Hematopoietic multipotent progenitor cell treated with erythropoietin and hydrocortisone succinate and interleukin-3 and kit ligand, for 17 days (in vitro differentiated cells): ENCODE measurements at places on chromosomes 4 and X.
A peak's percentile ranks its signal among the peaks of the same experiment; 100 is the strongest.

DNA sequence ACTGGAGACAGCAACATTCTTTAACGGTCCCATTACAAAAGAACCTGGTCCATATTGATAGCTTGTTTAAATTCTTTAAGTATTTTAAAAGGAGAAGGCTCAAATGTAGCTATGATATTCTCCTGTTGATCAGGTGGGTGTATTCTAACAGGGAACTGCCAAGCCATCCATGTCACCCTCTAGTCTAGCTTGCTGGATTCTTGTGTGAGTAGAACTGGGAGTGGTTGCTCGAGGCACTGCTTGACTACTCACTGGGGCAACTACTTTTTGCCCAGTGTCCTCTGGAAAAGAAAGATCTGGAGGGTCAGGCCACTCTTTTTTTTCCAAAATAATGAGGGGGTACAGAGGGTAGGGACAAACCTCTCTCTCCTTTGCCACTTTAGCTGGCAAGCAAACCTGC, 155.1 kb downstream of the ZNF518B start:
- DNase-seq, result no peak

DNA sequence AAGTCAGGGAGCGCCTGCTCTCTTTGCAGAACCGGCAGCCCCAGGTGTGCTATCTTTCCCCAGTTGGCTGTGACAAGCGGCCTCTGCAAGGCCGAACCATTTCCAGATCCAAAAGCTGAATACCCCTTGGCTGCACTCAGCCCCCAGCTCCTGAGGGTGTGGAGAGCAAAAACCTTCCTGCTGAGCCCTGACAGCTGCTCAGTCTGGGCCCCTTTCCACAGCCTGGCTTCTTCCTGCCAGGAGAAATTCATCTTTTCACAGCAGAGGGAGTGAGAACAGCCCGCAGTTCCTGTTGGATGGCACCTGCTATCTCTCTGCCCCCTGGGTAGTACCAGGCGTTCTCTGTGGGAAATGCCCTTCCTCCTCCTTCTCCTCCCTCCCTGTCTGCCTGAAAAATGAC, 78.4 kb downstream of the DRD5 start:
- DNase-seq, result no peak

GRCh38 chrX:56764153-56764974, 35.3 kb downstream of the NBDY start:
- peak; percentile 62 for DNase-seq

- no peak for DNase-seq
Observed at GRCh38 chr4:147927377-147928137, 195.7 kb downstream of the ARHGAP10 start.

GRCh38 chr4:77308843-77309242, 151.8 kb downstream of the CCNG2 start:
- peak; percentile 15 for DNase-seq

GRCh38 chr4:106315476-106315967, 487 bp downstream of the TBCK start:
- no peak for DNase-seq

- no peak for DNase-seq
Observed at GRCh38 chr4:135269125-135269890, 1067.7 kb upstream of the PABPC4L start.

DNA sequence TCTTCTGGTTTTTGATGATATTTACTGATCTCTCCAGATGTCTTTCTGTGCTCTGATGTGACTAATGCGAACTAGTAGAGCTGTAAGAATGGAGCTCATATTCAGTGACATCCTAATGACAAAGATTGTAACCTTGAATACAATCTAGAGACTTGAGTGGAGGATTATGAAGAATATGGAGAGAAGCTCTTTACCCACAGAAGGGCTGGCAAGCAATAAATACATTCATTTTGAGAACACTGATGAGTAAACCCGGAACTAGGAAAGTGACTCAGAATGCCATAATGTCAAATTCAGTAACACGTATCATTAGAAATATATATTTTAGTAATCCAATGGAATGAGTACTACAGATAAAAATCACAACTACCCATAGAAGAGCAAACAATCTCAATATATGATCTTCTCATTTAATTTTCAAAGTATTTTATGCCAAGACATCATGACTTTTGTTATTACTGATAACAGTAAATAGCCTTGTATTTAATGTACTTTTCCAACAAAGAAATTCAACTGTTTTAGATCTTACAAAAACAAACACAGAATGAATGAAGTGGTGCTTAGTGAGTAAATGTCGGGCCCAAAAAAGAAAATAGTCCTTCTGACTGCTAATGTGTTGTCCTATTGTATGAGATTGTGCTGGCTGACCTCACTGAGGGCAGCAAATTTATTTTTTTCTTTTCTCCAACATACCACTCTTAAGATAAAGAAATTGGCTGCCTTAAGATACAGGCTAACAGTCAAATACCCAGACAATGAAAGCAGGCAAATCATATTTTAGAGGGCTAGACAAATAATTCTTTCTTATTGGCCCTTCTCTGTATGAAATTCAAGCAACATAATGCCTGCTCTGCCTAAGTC, 49.2 kb upstream of the HDAC8 start:
- no peak for DNase-seq

DNA sequence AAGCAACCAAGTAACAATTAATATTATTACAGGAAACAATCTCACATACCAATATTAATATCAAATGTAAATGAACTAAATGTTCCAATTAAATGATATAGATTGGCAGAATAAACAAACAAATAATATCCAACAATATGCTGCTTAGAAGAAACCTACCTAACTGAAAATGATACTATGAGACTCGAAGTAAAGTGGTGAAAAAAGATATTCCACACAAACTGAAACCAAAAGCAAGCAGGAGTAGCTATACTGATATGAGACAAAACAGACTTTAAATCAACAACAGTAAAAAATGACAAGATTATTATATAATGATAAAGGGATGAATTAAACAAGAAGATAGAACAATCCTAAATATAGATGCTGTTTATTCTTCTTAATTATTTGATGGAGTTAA, 140.1 kb downstream of the SPANXN4 start:
- no peak for DNase-seq

- DNase-seq, result no peak
Observed at GRCh38 chrX:13864264-13864663, 47.4 kb upstream of the GPM6B start.

DNA sequence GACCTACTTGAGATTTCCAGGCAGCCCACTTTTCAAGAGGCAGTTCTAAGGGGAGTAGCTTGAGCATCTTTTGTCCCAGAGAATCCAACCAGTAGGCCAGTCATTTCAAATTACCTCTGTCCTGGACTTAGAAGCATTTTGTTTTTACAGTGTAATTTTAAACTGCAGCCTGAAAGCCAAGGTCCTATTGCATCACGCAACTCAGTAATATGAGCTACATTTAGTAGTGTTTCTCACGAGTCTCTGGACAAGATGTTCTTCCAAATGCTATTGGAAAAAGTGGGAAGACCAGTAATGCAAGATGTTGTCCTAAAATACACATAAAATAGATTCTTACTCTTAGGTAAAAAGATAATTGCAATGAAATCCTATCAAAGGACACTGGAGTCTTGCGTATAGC, 182.5 kb upstream of the ARX start:
- DNase-seq, result no peak

DNA sequence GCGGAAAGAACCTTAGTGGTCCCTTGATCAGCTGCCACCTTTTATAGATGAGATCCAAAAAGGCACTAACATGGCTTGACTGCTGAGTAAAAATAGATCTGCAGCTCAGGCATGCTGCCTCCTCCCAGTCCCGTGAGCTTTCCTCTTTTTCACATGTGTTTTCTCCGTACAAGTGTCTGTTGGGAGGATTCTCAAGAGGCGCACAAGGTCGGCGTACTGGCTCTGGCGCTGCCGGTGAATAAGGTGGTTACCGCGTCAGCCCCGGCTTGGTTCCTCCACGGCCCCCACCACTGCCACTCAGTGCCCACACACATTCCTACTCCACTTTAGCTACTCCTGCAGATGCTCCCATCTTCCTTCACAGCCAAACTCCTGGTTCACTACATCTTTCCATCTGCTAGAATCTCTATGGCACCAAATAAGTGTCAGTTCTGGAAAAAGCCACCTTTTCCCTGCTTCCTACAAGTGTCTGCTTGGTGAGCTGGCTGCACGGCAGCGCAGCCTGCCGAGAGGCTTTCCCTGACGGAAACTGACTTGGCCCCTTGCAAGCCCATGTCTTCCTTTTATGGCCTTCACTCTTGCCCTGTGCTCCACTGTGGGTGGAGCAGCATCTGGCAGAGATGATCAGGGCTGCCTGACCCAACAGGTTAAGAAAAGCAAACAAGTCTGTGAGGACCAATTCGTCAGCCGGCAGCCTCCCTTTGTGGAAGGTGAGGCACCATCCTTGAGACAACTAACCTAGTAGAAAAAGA, 99.8 kb downstream of the KLHL8 start:
- DNase-seq, result no peak

DNA sequence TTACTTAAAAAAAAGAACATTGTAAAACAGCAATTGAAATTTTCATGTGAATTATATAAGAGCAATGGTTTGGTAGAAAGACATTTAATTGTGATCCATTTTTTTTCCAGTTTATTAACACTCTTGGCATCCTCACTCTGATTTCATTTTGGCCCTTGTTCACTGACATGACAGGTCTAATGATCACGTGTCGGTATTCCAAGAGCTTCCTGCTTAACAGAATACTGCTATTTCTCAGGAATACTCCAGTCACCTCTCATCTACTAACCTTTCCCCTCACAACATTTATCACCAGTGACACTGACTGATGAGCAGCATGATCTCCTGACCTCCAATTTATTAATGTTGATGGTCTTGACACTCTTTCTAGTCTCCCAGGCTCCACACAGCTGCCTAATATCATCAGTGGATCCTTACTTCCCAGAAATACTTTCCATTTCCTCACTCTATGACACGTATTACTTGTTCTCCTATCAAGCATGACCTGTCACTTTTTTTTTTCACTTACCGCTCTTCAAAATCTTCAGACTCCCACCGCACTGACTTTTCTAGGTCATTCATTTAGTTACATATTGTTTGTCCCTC, 847.8 kb upstream of the SLIT2 start:
- DNase-seq, result no peak

- no peak for DNase-seq
Observed at GRCh38 chr4:172050911-172051310, 237.7 kb downstream of the GALNTL6 start.

GRCh38 chrX:21933077-21933476, 7.4 kb upstream of the SMS start:
- no peak for DNase-seq

GRCh38 chr4:121648516-121648915, 48.3 kb downstream of the ANXA5 start:
- no peak for DNase-seq

- no peak for DNase-seq
Observed at GRCh38 chr4:176307666-176307930, 12.2 kb upstream of the SPCS3 start.

GRCh38 chrX:9824554-9824953, 38.3 kb downstream of the SHROOM2 start:
- no peak for DNase-seq

DNA sequence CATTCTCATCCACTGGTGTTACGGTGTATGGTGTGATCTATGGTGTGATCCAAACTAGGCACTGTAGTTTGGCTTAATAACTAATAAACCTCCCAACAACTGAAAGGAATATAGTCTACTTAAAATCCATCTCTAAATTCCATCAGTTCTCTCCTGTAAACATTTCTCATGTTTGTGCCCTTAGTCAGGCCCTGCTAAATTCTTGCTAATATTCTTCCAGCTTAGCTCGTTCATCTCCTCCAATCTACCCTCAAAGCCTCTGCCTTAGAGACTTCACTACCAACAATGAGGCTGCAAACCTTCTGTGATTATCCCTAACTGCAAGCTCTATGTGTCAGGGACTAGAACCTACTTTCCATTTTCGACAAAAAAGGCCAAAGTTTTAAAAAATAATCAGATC, 28.1 kb downstream of the ZAR1 start:
- DNase-seq, result no peak

DNA sequence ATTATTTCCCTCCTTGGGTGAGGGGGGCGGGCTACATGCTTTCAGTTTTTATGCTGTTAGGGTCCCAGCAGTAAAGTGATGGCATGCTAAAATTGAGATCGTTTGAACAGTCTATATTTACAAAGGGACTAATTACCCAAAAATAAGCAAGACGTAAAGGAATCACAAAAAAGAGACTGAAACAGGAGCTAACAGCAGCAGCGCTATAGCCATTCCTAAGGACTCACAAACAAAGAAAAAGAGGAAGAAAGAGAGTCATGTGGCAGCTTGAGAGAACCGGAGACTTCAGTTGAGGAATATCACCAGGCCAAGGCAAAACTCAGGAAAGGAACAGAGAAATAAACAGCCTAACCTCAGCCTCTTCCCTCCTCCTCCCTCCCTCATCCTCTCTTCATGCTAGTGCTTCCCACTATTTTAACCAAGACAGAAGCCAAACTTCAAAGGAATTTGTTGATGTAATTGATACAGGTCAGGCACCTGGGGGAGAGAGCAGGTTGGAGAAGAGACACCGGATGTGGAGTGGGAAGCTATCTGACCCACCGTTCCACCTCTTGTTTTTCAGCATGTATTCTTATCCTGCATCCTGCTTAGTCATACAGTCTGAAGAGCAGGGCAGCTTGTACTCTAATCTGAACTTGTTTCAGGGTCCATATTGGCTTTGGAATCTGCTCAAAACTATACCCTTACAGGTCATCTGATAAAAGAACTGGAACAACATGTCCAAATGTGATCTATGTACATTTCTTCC, 383.7 kb downstream of the NAF1 start:
- DNase-seq, result no peak

- no peak for DNase-seq
Observed at GRCh38 chrX:4674028-4674782, 960.8 kb upstream of the PRKX start.

- no peak for DNase-seq
Observed at GRCh38 chrX:17706676-17707075, 30.6 kb upstream of the SCML1 start.

- no peak for DNase-seq
Observed at GRCh38 chr4:39571054-39571453, 43.8 kb upstream of the UGDH start.

GRCh38 chrX:149114001-149114400, 391.1 kb downstream of the IDS start:
- DNase-seq, result no peak

DNA sequence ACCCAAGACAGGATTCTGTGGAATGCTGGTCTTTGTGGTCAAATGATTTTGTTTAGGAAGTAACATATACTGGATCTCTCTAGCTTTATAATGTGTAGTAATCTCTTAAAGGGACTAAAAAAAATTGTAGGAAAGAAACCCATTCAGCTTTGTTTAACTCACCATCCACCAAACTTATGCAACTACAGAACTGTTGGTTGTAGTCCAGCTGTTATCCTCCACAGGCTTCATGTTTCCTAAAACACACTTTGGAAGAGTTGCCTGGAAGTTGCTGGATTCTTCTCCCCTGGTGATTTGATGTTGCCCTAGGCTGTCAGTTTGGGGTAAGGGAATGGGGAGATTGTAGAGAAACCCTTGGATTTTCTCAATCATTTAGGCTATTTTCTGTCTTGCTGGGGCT, 89.3 kb downstream of the RLIM start:
- no peak for DNase-seq

- peak; percentile 59 for DNase-seq
Observed at GRCh38 chr4:185115827-185116232, 27.2 kb upstream of the SLC25A4 start.
